ENCODE measurements at places on chromosomes 13 and 19.

- no peak for DNase-seq
These were observed 110.8 kb downstream of the TEX29 start for GRCh38 chr13:111431206-111431605.

DNA sequence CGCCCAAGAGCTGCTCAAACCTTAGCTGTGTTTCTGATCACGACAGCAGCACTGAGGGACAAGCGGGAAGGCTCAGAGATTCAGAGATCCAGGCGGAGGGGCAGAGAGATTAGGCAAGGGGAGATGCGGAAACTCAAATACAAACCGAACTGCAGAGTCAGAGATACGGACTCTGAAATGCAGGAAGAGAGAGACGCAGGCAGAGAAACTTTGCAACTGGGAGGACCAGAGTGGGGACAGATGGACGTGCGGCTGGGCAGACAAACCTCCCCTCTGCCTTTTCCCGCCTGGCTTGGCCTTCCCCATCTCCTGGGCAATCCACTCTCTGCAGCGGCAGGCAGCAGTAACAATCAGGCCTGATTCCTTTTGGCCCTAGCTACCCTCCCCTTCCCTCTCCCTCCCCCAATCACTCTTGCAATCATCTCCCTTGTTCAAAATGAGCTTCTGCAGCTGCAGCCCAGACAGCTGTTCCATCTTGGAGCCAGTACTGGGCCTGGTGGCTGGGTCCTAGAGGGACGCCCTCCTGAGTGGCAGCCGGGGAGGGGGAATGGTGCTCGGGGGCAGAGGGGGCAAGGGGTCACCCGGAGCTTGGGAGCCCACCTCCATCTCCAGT, 29.7 kb downstream of the OLFM2 start:
- no peak for DNase-seq

DNA sequence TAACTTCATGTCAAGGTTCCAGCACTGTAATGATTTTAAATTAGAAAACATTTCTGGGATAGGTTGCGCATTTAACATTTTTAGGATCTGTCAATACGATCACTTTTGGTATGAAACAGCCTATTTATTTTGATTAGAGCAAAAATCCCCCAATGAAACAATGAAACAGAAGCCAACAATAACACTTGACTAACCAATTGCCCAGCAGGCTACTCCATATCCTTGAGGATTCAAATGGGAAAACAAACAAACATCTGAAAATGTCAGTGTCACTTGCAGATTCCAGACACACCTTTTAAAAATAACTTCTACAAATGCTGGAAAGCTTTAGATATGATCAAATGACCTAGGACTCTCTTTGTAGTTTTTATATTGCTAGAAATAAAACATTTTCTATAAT, 1412.5 kb upstream of the PRR20A start:
- no peak for DNase-seq

GRCh38 chr19:30469774-30470173, 97.6 kb downstream of the ZNF536 start:
- DNase-seq = no peak

GRCh38 chr19:42093926-42094325, 18.0 kb downstream of the ZNF574 start:
- DNase-seq = no peak

DNA sequence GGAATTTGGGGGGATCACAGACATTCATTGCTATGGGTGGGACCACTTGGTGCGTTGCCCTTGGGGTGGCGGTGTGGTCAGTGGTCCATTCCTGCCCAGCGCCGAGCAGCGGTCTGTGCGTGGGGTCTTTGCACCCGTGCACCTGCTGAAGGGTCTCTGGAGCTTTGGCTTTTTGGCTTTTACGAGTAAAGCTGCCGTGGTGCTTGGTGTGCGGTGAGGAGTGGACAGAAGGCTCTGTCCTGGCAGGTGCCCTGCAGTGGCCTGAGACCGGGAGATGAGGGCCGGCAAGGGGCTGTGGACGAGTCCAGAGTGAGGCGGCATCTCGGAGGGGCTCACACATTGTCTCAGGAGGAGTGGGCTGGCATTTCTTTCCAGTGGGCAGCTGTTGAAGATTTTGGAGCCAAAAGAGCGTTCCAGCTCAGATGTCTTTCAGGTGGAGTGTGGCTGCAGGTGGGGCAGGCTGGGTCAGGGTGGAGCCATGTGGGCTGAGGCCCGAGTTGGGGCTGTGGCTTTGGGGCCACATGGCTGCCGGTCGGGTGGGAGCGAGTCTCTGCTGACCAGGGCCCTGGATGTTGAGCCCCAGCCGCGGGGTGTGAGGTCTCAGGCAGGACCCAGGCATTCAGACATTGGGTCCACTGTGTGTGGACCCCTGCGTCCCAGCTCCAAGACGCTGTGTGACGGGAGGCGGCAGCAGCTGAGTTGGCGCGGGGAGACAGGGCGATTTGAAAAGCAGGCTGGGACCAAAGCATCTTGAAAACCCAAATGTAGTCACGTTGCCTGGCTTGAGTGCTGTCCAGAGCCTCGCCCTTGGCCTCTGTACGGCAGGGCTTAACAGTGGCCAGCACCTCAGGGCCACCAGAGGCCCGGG, 11.7 kb downstream of the GNA11 start:
- DNase-seq = no peak

DNA sequence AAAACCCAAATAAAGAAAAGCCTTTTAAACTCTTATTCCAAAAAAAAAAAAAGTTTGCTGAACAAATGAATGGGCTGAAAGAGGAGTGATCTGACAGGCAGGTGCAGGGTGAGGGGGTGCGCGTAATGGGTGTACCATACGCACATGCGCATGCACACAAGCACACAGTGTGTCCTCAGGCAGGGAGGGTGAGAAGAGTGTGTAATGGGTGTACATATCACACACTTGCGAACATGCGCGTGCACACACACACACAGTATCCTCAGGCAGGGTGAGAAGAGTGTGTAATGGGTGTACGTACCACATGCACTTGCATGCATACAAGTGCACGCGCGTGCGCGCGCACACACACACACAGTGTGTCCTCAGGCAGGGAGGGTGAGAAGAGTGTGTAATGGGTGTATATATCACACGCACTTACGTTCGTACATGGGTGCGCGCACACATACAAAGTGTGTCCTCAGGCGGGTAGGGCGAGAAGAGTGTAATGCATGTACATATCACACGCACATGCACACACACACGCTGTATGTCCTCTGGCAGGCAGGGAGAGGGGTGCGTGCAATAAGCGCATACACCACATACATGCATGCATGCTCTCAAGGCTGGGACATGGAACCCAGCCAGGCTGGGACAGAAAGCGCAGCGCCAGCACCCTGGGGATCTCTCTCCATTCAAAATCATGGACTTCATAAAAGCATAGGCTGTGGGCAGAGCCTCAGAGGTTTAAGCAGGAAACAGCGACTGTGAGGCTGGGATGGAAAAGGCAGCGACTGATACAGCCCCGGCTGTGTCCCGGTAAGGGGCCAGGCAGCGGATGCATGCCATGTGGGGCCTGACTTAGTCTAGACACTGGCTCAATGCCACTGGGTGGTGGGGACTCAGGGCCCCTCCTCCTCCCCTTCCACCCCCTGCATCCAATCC, 70.4 kb downstream of the CEBPG start:
- no peak for DNase-seq

DNA sequence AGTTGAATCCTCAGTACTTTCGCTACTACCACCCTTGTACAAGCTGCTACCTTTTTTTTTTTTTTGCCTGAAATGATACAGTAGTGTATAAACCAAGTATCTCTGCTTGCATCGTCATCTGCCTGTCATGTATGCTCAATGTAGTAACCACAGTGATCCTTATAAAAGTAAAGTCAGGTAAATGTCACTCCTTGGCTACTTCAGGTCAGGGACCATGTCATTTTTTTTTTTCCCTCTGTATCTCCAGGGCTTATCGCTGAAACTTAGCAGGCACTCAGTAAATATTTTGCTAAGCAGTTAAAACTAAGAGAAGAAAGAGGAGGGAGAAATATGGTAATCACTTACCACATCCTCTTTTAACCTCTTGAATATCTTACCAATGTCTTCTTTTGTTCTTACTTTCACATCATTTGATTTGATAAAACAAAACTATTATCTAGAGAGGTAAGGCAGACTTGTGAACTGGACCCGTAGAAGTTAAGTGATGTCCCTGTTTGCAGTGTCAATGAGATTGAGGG, 96.8 kb upstream of the KLF12 start:
- DNase-seq = no peak

GRCh38 chr13:76874479-76874878, 11.7 kb downstream of the KCTD12 start:
- no peak for DNase-seq

- no peak for DNase-seq
These were observed 7.4 kb downstream of the ATP12A start for GRCh38 chr13:24687611-24688010.

DNA sequence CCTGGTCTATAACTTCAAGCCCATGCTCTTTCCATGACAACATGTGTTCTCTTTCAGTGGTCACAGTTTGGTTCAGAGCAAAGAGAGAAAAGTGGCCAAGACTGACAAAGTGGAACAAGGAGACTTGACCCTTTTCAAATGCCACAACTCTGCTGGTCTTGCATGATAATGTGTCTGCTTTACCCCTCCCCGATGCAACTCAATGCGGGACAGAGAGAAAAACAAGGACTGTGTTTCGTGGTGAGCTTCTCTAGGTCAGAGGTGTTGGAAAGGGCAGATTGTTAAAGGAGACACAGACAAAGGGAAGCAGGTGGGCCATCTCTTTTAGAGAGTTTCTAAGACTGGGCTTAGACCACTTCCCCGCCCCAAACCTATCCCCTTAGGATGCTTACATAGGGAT, 61.6 kb upstream of the SERTM1 start:
- DNase-seq = no peak

DNA sequence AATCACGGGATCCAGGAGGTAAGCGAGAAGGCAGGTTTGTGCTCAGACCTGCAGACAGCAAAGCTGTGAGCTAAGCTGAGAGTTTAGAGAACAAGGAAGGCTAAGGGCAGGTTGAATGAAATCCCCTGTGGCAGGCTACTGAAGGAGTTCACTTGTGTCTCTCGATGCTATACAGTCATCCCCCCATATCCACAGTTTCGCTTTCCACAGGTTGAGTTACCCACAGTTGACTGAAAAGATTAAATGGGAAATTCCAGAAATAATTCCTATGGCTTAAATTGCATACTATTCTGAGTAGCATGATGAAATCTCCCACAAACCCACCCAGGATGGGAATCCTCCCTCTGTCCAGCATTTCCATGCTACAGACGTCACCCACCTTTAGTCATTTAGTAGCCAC, 49.6 kb downstream of the ABCC4 start:
- no peak for DNase-seq

DNA sequence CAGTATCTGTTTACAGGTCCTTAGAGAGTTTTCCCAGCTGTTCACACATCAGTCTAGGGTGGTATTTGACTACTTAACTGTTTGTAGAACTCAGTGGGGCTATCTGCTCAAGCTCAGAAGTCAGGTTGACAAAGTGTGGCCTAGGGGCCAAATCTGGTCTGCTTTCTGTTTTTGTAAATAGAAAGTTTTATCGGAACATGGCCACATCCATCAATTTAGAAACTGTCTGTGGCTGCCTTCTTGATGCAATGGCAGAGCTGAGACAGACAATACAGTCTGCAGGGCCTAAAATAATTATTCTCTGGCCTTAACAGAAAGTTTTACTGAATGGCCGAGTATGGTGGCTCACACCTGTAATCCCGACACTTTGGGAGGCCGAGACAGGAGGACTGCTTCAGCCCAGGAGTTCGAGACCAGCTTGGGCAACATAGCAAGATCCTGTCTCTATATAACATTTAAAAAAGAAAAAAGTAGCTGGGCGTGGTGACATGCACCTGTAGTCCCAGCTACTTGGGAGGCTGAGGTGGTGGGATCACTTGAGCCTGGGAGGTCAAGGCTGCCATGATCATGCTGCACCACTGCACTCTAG, 2.4 kb downstream of the SMG9 start:
- DNase-seq = no peak

Measured in T-helper 22 cell (primary cell).